Thoracic aorta endothelial cell (primary cell): ENCODE measurements at places on chromosomes 5 and 9. TPM values are rescaled to one million over a fixed set of nuclear protein-coding genes. Genes with fewer than 3 reads are reported as not detected.

ACOT12 gene
- not detected in 2 replicates for total RNA-seq

OR13F1 gene
- total RNA-seq = not detected in 2 replicates

MACROH2A1 gene
- 154 and 185 TPM in 2 replicates for total RNA-seq

KYAT1 gene
- 8.5 and 9.0 TPM in 2 replicates for total RNA-seq
